ENCODE measurements at places on chromosomes 1 and 21.

DNA sequence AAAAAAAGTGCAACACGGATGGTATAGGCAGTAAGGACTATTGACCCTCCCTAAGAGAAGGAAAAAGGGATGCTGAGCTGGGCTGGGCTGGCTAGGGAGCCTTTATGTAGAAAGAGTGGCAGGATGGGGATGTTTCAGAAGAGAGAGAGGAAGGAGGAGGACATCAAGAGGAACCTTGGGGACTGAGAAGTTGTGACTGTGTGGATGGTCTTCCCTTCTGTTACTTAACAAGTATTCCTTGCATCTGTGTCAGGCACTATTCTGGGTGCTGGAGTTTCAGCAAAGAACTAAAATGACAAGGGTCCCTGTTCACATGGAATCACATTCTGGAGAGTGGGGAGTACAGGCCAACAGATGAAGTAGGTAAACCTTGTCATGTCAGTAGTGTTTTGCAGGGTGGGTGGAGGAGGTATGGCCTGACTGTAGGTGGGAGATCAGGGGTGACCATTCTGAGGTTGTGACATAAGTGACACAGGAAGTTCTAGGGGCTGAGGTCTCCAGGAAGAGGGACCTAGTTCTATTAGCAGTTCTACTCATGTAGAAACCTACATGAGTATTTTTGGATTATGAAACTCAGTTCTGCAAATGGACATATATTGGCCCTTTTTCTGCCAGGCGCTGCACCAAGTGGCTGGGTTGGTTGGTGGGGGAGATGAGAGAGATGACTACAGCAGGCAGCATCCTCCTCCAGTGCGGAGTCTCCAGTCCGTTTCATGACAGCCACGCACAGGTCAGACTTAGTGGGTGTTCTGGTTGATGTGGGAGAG lies 53.8 kb downstream of the PRDM2 start:
- no peak for DNase-seq

GRCh38 chr1:20551945-20552727 lies at the start of gene FAM43B:
FAM43B (plus strand) TSS chr1:20552573; CDS start chr1:20552974, 401 bp downstream.
- no peak for DNase-seq

GRCh38 chr1:42960122-42960390 lies 1.4 kb upstream of the SLC2A1 start:
- DNase-seq: no peak

DNA sequence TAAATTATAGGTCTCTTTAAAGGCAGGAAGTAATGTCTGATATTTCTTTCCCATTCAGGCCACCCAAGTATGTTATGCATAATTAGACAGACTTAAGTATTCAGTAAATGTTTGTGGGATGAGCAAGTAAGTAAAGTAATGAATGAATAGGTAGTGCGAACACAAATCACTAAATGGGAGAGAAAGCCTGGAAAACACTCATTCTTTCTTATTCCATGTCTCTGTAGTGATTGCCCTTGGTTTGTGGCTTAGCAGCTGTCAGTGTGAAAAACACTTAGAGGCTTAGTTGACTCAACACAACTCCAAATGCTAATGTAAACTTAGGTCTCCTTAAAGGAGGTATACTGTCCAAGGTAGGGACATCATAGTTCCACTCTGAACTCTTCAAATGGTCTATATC lies 182.5 kb downstream of the ZC3H11B start:
- no peak for DNase-seq

DNA sequence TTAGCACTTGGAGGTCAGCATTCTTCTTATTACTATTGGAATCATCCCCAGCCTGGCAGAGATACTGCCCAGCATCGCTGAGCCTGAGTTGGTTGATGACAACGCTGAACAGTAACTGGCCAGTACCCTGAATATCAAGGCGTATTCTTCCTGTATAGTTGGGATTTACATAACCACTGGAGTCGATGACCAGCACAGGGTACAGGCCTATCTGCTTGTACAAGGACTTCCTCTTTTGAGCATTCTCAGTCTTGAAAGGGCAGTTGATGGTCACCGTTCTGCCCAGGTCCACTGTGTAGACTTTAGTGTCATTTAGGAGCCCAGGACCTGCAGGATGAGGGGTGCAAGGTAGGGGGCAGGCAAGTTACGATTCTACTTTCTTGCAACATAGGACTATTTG lies 8.8 kb downstream of the PIGR start:
- no peak for DNase-seq

DNA sequence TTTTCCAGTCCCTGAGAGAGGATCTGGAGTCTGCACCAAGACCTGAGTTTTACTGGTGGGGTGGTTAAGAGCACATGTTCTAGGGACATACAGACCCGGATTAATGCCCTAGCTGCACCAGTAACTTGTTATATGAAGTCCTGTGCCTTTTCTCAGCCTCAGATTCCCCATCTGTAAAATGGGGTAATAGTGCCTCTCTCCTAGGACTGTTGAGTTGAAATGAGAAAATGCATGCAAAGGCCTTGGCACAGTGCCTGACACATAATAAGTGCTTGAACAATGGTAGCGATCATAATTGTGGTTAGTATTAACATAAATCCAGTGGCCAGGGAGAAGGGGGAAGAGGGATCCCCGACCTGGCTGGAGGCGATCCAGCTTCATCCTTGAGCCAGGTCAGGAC lies 12.3 kb downstream of the AHDC1 start:
- no peak for DNase-seq

DNA sequence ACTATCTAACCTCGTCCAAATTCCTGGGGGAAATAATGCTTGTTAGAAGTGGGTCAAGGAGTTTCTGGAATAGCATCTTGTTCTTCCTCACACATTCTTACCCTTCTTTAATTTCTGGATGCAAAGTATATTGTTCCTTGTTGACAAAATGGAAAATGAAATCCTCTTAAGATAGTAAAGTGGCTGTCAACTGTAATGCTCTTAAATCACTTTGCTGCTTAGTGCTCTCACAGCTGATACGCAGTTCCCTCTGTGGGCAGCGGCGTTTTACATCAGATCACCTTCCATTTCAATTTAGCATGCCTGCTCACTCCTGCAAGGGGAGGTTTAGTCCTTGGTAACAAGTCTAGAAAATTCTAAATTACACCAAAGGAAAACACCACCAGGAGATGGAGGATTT lies 113.1 kb downstream of the DNM3 start:
- DNase-seq: no peak

GRCh38 chr1:91596474-91596873 lies 95.8 kb downstream of the CDC7 start:
- no peak for DNase-seq

- no peak for DNase-seq
These were observed 468.8 kb downstream of the CAMTA1 start for GRCh38 chr1:7253988-7254587.

- no peak for DNase-seq
These were observed 2.8 kb upstream of the SLC2A1 start for GRCh38 chr1:42961312-42962091.

DNA sequence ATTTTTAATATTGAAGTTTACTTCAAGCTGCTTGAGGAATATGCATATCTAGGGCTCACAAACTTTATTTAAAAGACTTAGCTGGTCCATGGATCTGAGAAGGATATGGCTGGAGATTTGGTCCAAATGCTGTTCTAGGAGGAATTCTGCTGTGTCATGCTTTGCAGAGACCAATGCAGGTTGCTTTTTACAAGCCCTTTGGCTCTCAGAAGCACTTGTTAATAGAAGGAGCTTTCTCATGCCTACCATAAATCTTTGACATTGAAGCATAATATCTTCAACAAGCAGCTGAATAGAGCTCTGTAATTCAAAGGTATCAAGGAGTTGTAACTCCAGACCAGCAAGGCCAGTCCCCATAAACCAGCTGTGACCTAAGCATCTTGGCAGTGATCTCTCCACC lies 299.1 kb downstream of the HHAT start:
- DNase-seq: no peak

GRCh38 chr21:43278359-43278758 lies 109.6 kb downstream of the CRYAA start:
- DNase-seq: no peak

GRCh38 chr21:20452935-20453334 lies 545.3 kb upstream of the NCAM2 start:
- DNase-seq: no peak

GRCh38 chr1:209862391-209863356 lies 34.9 kb downstream of the UTP25 start:
- no peak for DNase-seq

- DNase-seq: no peak
These were observed 46.6 kb upstream of the LYST start for GRCh38 chr1:235913311-235913710.

- DNase-seq: no peak
These were observed 735.3 kb upstream of the ADGRL4 start for GRCh38 chr1:79741720-79742421.

DNA sequence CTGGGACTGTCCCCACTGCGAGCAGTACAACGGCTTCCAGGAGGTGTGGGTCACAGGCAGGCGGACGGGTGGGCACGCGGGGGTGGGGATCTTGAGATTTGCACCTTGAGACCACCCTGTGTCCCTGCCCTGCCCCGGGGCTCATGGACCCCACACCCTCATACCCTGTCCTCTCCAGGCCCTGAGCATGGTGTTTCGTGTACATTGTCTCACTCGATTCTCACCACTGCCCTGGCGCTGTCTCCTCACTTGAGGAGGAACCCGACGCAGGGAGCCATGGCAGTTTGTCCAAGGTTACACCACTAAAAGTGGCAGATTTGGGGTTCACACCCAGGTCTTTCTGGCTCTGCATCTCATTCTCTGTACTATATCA lies 7.2 kb downstream of the TMEM201 start:
- no peak for DNase-seq

DNA sequence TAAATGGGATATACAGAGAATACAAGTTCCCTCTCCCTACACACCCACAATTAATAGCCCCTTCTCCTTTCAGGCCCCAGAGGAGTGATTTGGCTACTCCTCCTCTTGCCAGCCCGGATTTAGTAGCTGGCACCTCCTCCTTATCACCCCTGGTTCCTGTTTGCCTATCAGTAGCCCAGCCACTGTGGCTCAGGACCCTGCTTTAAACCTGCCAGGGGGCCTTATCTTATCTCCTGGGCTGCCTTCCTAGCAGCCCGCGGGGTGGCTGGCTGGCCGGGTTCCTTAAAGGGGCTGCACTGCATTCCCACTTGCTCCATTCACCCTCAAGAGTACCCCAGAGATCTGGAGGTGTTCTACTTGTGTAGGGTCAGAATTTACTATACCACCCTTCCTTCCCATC lies 70.4 kb downstream of the PLEKHA6 start:
- DNase-seq: no peak

DNA sequence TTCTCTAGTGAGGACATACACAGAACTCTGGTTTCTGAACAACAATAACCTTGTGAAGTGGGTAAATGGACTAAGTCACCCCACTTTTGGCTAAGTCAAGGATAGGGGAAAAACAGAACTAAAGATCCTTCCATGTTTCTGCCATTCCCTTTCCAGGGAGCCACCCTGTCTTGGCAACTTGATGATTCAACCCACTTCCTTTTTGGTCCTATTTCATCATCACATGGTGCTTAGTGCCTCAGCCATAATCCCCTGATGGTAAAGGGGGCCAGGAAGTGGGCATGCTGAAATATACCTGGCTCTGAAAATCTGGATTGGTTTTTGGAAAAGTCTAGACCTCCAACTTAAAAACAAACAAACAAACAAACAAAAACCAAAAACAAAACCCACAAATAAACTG lies 206.4 kb upstream of the FOXD3 start:
- DNase-seq: no peak

DNA sequence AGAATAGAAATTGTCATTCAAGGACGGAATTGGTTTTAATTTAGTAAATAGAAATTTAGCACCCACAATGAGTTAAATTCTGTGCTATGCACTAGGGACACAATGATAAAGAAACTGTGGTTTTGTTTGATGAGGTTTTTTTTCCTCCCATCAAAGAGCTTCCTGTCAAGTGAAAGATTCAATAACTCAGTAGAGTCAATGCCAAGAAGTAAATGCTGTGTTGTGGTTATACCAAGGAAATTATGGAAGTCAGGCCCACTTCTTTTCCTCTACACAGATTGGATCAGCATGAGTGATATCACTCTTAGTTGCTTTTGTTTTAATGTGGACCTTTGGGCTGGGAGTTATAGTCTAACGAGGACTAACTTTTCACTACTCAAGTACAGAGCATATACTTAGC lies 1269.6 kb upstream of the ADGRL2 start:
- no peak for DNase-seq

DNA sequence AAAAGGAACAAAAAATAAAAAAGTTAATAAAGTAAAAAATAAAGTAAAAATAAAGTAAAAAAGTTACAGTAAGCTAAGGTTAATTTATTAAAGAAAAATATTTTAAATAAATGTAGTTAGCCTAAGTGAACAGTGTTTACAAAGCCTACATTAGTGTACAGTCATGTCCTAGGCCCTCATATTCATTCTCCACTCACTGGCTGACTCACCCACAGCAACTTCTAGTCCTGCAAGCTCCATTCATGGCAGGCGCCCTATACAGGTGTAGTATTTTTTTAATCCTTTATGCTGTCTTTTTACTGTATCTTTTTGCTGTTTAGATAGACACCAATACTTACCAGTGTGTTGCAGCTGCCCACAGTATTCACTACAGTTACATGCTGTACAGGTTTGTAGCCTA lies 12.4 kb downstream of the ADAR start:
- no peak for DNase-seq

DNA sequence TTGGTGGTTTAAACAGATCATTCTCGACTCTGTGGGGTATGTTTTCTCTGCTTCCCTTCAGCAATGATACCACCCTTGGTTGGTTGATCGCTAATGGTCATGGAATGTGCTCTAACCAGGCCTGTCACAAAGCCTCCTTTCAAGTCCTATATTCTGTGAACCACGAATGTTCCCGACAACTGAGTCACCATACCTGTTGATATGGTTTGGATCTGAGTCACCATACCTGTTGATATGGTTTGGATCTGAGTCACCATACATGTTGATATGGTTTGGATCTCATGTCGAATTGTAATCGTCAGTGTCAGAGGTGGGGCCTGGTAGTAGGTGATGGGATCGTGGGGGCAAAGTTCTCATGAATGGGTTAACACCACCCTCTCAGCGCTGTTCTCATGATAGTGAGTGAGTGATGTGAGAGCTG lies 10.2 kb upstream of the CAMK2N1 start:
- DNase-seq: no peak

DNA sequence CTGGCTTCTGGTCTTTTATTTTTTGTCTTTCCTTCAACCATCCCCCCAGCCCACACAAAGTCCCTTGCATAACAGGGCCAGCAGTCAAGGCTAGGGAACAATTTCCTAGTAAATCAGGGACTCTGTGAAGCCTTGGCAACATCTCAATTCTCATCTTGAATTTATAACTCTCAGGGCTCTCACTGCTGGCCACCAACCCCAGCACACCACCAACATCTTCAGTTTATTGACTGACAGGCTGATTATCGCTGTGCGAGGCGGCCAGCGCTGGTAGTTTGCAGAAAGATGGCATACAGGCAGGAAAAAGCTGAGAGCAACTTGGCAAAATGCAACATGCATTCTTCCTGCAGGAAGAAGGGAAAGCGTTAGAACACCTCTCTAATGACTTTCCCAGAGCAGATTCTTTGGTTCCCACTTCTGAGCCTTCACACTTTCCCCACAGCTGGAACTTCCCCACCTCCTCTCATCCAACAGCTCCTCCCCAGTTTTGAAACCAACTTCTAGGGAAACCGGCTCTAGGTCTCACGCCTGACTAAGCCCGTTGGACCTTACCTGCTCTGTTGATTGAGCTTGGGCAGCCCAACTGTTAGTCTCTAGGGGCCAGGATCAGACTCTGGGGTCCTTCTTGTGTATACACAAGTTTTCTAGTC lies 26.3 kb upstream of the CSF1 start:
- no peak for DNase-seq

GRCh38 chr1:153748903-153749302 lies 21.1 kb downstream of the INTS3 start:
- no peak for DNase-seq

Measured in stimulated activated CD8-positive, alpha-beta memory T cell treated with anti-CD3 and anti-CD28 coated beads, Interleukin-12 subunit alpha, Interleukin-12 subunit beta, amount 100 ng/mL, for 4 hours (primary cell).